Activated CD8-positive, alpha-beta memory T cell treated with anti-CD3 and anti-CD28 coated beads for 1 hour (primary cell): ENCODE measurements at places on chromosomes 5 and 9.

DNA sequence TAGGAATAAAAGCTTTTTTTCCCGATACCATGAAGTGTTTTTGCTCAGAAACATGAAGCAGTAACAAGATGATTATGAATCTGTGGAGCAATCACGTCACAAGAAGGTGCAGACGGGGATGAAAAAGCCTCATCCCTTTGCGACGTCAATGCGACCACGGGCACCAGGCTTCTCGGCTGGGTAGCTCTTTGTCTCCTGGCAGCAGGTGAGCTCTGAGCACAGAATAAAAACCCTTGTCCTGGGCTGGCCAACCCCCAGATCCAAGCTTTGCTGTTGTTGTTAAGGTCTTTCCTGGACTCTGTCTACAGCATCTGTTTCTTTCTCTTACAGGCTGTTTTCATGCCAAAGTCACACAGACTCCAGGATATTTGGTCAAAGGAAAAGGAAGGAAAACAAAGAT, 113.8 kb downstream of the ANKRD18B start:
- DNase-seq, result no peak

DNA sequence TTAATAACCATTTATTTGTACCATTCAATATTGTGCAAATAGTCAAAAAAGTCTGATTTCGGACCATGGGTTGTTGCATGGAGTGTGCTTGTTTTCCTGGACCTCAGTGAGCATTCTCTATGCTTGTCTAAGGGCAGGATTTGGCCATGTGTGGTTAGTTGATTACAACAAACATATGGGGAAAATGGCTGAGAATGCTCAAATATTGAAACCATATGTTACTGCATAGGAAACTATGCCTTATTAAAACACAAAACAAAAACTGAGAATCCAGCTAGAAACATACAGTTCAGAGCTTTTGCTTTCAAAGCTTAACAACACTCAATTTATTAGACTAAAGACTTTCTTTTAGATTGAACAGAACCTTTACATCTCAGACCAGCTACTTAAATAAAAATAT, 928.3 kb downstream of the NR2F1-AS1 start:
- no peak for DNase-seq

- no peak for DNase-seq
These were observed 479.5 kb downstream of the TAF11L14 start for GRCh38 chr5:18113721-18114120.

DNA sequence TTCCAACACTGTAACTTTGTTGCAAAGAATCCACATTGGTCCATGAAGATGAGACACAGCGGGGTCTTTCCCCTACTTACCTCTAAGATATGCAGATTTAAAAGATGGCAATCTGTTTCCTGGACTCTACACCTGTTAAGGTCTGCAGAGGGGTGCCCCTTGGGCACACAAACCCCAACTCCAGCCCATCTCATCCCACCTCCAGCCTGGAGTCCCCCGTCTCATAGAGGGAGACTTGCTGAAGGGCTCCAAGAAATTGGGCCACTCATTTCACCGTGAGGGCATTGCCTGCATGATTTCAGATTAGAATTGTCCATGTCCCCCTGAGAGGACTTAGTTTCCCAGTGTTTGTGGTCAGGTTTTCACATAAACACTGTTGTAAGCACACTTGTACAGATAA, 365.7 kb downstream of the IRX2 start:
- no peak for DNase-seq

GRCh38 chr9:17462869-17463464, 115.9 kb upstream of the SH3GL2 start:
- DNase-seq, result no peak

DNA sequence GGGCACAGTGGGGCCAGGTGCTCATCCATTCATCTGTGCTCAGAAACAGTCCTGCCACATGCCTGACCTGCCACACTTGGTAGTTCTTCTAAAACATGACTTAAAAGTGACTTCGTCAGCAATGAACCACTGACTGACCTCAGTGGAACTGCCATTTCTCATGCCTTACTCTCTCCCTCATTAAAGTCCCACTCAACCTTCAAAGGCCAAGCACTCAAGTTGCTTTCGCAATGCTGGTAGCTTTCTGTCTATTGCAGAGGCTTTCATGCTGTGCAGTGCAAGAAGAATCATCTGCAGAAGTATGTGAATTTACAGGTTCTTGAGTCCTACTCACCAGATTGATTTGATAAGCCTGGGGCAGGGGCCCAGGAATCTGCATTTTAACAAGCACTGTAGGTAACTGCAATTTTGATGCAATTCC, 23.9 kb downstream of the B4GALT1 start:
- no peak for DNase-seq

- no peak for DNase-seq
These were observed 66.3 kb upstream of the IL33 start for GRCh38 chr9:6149315-6149714.

DNA sequence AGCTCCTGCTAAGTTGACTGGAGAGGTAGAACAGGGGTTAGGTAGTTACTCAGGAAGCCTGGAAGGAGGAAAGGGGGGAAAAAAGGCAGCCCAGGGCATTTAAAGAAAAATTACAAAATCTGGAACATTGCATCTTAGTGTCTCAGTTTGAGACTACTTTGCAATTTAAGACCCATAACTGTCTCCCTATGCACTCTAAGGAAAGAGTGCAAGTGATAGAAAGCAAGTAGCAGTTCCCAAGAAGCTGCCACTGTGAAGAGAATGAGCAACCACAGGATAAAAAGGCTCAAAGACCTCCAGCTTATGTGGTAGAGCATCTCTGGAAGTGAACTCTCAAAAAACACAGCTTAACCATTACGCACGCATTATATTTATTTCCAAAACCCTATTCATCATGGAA, 141.8 kb downstream of the SLCO4C1 start:
- DNase-seq, result no peak

DNA sequence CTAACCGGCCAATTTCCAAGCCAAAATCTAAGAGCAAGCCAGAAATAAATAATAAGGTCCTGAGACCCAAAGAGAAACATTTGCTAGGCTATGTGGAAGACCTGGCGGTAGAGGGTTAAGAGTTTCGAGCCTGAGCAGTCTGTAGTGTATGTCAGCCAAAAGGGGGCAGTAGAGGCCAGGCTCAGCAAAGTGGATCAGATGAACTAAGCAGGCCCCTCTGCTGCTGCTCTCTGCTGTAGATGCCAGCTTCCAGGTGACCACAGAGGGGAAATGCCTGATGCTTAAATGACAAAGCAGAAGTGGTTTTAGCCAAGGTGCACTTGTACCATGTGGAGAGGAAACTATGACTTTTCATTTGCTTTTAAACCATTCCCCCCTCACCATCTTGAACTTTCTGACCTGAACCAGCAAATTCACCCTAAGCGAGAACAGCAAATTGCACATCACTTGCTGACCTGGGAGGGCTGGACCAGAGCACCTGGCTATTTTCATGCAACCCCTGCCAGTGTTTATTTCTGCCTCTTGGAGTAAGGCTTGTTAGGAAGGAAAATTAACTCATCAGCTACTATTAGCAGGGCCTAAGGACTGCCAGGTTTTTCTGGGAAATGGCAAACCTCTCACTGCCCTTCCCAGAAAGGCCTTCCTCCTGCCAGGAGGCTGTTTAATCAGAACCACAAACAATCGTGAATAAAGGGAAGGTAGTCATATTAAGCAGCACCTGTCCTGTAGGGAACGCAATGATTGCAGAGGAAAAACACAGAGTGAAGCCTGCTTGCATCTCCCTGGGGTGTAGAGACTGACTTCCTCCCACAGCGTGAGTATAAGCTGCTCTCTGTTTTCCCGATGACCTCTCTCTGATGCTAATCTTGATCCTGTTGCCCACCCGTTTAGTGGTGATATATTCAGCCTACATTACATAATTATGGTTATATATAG, 818.2 kb downstream of the TLR4 start:
- DNase-seq, result no peak

DNA sequence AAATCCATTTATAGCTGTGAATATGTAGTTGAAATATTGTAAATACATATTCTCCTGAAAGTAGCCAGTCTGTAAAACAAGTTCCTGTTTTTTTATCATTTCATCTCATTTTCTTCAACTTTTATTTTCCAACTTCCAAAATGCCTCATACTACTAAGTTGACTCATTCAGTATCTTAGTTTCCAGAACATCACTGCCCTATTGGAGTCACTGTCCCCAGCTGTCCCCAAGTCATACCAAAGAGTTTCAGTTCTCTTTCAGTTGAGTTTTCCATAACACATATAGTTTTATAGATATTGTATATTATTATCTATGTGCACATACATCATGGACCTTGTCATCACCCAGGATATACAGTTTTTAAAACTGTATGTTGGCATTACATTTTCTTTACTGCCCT, 261.7 kb downstream of the CDH12 start:
- DNase-seq, result no peak

DNA sequence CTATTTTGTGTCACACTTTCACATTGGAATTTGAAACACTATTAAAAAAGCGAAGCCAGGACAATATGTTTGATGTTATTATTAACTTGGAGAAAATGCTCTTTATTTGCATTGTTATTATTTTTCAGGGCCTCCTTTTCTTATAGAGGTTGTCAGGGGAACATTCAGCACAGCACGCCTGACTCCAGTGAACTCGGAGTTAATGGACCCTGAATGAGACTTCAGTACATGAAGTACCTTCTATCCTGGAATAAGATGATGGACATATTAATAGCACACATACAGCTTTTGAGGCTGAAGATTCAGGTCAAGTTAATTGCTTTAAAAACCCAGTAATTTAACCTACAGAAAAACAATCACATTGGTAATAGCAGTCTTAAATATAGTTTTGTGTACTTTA, 652.9 kb downstream of the SEMA5A start:
- no peak for DNase-seq

- DNase-seq, result no peak
These were observed 2122.2 kb downstream of the MAT2B start for GRCh38 chr5:165627548-165628170.

- no peak for DNase-seq
These were observed 37.2 kb upstream of the KIF2A start for GRCh38 chr5:62268792-62269191.

GRCh38 chr5:67195406-67196275, 958 bp downstream of the CD180 start:
- no peak for DNase-seq

DNA sequence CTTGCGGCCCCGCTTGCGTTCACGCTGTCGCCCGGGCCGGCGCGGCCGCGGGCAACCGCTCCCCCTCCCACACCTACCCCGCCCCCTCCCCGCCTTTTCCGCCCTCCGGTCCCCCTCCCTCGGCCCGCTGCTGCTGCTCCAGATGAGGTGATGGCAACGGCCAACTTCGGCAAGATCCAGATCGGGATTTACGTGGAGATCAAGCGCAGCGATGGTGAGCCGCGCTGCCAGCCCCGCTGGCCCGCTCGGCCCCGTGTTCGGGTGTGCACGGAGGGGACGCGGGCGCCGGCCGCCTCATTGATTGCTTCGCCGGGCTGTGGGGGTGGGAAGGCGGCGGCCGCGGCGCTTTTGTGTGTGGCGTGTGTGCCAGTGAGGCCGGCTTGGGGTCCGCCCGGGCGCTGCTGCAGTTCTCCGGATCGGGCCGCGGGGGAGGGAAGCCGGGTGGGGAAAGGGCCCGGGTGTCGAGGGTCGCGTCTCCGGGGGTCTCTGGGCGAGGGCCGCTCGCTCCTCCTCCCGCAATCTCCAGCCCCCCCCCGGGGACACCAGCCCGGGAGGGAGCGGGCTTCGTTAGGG, 403 bp downstream of the KIF2A start:
- no peak for DNase-seq
